ENCODE measurements at places on chromosomes 3 and 15.

- DNase-seq: no peak
These were observed 1039.8 kb upstream of the SEMA6D start for GRCh38 chr15:46677491-46677890.

- DNase-seq: no peak
These were observed 340 bp downstream of the TMEM44 start for GRCh38 chr3:194632809-194633348.

- DNase-seq: no peak
These were observed 30.3 kb upstream of the TUBGCP5 start for GRCh38 chr15:23069496-23070166.

DNA sequence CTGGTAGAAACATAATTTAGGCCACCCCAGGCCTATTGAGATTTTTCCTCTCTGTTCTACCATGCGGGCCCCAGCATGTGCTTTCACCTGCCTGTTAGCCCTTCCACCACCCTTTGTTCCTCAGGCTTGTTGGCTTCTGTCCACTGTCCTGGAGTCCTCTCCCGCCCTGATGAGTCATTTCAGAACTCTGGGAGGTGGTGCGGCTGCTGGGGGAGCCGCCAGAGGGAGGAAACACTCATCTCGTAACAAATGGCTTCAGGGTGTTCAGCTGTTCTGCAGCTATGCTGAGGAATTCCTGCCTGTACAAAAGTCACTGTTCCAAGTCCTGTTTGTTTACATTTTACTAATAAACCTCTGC, 36.3 kb downstream of the LRTM1 start:
- DNase-seq: no peak

- DNase-seq: no peak
These were observed 3.2 kb downstream of the SSR3 start for GRCh38 chr3:156551746-156552145.

- DNase-seq: no peak
These were observed 21.1 kb upstream of the COLQ start for GRCh38 chr3:15542614-15543013.

- no peak for DNase-seq
These were observed 15.1 kb downstream of the DUSP7 start for GRCh38 chr3:52041118-52041731.

DNA sequence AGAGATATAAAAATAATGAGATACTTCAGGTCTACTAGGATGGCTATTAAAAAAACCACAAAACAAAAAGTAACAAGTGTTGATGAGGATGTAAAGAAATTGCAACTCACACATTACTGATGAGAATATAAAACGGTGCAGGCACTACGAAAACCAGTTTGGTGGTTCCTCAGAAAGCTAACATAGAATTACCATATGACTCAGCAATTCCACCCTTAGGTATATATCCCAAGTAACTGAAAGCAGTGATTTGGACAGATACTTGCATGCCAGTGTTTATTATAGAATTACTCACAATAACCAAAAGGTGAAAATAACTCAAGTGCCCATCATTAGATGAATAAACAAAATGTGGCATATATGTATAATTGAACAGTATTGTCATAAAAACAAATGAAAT, 87.5 kb upstream of the MELTF start:
- DNase-seq: no peak

GRCh38 chr15:28983432-28984311, 97.9 kb downstream of the APBA2 start:
- no peak for DNase-seq

DNA sequence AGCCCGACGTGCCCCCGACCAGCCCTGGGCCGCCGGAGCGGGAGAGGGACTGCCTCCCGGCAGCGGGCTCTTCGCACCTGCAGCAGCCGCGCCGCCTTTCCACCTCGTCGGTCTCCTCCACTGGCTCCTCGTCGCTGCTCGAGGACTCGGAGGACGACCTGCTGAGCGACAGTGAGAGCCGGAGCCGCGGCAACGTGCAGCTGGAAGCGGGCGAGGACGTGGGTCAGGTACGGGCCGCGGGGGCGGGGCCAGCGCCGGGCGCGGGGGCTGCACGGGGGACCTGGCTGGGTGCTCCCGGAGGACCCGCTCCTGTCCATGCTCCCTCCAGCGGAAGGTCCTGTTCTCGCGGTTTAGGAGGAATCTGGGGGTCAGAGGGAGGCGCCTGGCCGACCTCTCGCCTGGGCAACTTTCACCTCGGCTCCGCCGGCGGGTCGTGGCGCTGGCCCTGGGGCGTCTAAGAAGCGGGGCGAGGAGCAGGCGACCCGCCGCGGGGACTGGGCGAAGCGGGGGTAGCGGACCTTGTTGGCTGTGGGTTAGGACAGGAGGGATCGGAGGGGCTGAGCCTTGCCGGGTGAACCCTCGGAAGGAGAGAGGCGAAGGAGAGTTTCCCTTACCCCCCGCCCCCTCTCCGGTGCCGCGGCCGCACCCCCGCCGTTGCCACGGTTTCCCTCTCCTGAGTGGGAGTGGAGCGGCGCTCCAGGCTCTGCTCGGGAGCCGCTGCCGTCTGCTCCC, 682 bp downstream of the ITPKA start:
- no peak for DNase-seq

DNA sequence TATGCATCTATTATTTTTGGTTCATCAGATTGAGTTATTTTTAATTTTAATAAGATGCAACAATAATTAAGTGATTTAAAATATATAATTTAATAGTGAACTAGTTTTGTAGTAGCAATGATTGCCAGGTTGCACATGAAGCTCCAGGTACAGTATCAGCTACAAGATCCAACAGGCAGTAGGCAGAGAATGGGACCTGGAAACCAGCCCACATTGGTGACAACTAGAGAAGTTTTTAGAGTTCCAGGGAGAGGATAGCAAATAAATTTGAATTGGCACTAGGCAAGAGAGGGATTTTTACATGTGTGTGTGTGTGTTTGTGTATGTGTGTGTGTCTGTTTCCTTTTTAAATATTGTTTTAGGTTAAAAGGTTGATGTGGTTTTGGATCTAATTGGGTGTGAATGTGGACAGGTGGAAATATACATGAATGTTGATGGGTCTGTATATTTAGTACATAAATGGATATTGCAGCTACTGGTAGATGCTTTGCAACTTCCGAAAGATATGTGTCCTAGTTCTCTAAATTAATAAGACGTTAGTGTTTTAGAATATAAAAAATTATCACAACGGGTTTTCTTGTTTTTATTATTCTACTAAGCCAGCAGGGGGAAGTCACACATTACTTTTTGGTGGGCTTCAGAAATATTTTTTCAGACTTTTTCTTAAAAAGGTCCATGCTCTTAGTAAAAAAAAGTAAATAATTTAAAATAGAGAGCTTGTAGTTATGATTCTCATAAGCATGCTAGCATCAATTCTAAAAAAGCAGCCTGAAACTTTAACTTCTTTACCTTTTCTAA, 110.1 kb upstream of the GBE1 start:
- DNase-seq: no peak

DNA sequence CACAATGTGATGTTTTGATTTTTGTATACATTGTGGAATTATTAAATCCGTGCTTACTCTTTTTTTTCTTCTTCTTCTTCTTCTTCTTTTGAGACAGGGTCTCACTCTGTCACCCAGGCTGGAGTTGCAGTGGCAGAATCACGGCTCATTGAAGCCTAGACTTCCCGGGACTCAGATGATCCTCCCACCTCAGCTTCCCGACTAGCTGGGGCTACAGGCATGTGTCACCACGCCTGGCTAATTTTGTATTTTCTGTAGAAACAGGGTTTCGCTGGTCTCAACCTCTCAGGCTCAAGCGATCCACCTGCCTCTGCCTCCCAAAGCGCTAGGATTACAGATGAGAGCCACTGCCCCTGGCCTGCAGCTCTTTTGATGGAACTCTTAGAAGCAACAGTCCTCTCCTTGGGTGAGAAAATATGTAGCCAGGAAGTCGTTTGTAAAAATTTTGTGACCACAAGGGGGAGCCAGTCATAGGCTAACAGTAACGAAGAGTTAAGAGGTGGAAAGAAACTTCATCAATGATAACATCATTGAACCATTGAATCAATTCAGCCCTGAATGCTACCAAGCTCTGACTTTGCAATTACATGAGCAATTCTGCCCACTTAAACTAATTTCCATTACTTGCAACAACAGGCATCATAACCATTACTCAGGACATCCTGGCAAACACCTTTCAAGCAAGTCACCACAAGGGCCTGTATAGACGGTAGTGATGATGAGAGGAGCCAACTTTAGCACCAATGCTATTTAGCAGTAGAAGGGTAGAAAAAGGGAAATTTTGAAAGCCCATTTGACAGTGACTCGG, 16.7 kb upstream of the CMTM7 start:
- DNase-seq: peak; percentile 77

DNA sequence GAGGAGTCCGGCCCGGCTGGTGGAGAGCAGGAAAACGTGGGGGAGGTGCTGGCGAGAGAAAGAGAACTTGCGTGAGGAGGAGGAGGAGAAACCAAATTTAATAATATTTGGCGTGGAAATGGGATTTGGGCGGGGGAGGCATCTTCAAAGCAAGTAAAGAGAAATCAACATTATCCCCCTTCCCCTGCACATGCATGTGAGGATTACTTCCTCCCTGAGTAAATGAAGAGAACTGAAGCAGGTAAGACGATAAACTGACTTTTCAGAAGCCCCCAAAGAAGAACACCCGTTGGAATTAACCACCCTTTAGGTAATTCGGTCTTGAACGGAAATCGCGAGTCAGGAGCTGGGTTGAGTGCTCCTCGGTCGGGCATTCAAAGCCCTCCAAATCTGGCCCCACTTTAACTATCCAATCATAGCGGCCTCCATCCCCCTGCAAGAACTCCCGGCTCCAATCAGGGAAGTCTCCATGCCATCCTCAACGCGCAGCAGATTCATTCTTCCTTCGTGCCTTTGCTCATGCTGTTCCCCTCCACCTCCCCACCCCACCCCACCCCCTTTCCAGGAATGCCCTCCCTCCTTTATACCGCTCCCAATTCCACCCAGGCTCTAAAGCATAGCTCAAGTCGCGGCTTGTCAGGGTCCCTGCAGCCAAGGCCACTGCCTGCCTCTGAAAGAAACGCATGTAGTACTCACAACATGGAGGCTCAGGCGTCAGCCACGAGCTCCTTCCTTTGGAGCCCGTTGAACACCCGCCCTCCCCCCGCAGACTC, 545 bp upstream of the RFX7 start:
- DNase-seq: peak; percentile 3

- DNase-seq: no peak
These were observed 5.2 kb upstream of the SIN3A start for GRCh38 chr15:75456710-75457109.

DNA sequence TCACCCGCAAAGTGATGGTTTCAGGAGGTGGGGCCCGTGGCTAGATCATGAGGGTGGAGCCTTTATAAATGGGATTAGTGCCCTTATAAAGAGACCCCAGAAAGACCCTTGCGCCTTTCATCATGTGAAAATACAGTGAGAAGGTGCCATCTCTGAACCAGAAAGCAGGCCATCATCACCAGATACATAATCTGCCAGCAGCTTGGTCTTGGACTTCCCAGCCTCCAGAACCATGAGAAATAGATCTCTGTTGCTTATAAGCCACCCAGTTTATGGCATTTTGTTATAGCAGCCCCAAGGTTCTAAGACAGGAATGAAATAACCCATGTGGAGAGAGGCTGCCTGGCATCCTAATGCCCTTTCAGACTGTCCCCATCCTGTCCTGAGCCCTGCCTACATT, 127.8 kb upstream of the SMAD3 start:
- DNase-seq: no peak

DNA sequence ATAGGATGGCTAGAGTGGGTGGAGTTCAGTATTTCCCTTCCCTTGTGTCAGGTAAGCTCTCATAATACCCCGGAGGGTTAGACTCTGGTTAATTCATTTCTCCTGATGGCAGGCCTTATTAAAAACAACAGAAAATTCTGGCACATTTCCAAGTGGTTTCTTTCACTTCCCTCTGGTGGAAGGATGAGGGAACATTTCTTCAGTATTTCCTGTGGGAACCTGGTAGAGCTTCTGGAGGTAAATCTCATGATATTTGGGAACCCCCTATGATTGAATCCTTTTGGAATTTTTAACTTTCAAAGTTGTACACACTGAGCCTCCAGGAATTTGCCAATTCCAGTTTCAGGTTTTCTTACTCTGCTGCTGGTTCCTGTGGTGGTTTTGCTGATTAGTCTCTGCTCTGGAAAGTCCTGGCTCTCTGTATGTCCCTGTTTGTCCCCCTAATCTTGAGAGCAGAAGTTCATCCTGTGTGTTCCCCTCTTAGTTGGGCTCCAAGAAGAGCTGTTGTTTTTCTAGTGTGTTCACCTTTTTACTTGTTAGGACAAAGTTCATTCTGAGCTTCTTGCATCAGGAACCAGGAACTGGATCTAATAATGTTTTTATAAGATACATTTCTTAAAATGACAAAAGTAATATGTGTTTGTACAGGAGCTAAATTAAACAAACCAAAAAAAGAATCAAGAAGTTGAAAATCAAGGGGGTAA, 12.1 kb downstream of the CHRNA7 start:
- no peak for DNase-seq

GRCh38 chr15:71116942-71117341, 1.7 kb downstream of the THSD4 start:
- DNase-seq: no peak

GRCh38 chr3:94694894-94695293, 632.0 kb downstream of the NSUN3 start:
- DNase-seq: no peak

GRCh38 chr3:47265008-47265407, 17.6 kb downstream of the KIF9 start:
- DNase-seq: no peak

- DNase-seq: no peak
These were observed 26.6 kb upstream of the LMCD1 start for GRCh38 chr3:8474991-8475390.

DNA sequence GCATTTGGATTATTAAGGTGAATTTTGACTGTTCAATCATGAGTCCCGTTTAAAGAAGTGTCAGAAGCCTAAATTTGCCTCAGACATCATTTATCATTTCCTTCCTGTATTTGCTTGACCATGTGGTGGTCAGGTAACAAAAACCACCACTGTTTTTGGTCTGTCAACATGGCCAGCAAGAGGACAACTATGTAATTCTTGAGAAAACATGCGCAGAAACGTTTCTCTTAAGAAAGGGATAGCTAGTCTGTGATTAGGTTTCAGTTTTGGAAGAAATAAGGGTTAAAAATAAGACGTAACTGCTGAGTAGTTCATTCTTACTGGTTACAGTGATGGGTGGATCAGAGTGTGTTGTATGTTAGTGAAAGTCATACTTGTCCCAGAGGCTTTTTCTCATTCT, 204.5 kb downstream of the AKAP13 start:
- no peak for DNase-seq

Measured in activated T-cell treated with anti-CD3 and anti-CD28 coated beads for 4 hours (primary cell).